GM12892 (cell line): ENCODE measurements at places on chromosomes 1 and 21.

DNA sequence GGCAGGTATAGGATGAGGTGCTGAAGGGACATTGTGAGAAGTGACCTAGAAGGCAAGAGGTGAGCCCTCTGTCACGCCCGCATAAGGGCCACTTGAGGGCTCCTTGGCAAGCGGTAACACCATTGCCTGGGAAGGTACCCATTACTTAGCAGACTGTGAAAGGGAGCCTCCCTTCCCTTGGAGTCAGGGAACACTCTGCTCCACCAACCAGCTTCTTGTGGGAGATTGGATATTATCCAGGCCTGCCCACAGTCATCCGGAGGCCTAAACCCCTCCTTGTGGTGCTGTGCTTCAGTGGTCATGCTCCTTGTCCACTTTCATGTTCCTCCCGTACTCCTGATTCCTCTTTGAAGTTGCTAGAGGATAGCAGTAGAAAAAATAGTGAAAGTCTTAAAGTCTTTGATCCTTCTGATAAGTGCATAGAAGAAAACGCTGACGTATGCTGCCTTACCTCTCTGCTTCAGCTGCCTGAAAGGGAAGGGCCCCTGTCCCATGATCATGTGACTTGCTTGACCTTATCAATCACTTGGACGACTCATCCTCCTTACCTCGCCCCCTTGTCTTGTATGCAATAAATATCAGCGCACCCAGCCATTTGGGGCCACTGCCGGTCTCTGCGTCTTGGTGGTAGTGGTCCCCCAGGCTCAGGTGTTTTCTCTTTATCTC, 16.0 kb downstream of the RBBP4 start:
- DNase-seq = no peak

GRCh38 chr1:205938682-205939081, 4.6 kb downstream of the SLC26A9 start:
- DNase-seq = no peak

DNA sequence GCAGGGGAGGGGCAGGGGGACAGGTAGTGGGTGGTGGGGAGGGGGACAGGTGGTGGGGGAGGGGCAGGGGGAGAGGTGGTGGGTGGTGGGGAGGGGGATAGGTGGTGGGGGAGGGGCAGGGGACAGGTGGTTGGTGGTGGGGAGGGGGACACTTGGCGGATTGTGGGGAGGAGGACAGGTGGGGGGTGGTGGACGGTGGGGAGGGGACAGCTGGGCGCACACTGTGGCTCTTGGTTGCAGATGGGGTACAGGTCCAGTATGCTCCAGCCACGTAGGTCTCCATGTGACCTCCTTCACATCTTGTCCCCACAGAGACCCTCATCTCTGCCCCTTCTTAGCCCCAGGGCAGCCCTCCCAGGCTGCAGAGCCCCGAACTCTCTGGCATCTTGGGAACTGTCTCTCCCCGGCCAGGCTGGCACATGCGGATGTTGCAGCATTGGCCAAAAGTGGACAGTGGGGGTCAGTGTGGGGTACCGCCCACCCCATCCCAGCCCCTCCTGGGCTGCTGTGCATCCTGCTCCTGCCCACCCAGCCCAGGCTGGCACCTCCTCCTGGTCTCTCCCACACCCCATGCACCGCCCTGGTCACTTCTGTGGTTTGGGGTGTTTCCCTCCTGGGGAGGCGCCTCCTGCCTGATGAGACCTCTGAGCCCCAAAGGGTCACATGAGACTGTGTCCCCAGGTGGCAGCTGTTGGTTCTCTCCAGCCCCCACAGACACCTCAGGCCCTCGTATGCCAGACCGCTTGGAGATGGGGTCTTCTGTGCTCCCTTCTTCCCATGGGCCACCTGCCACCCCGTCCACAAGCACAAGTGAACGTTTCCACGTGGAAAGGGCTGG, 7.6 kb upstream of the SLC19A1 start:
- peak; percentile 66 for DNase-seq

DNA sequence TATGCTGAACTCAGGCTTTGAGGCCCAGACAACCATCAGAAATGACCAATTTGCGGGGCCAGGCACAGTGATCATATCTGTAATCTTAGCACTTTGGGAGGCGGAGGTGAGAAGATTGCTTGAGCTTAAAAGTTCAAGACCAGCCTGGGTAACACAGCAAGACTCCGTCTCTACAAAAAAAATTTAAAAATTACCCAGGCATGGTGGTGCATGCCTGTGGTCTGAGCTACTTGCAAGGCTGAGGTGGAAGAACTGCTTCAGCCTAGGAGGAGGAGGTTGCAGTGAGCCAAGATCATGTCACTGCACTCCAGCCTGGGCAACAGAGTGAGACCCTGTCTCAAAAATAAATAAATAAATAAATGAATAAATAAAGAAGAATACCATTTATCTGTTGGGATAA, 156.5 kb downstream of the EIF4G3 start:
- DNase-seq = no peak

GRCh38 chr1:201506557-201507359, at the start of gene CSRP1:
TSS of gene CSRP1 (minus strand) at chr1:201507123. CDS start at chr1:201496303, 10,820 bp downstream.
- peak; percentile 94 for DNase-seq

- no peak for DNase-seq
Observed at GRCh38 chr1:46639547-46639946, 22.9 kb upstream of the MOB3C start.

- no peak for DNase-seq
Observed at GRCh38 chr1:88296642-88297041, 387.4 kb upstream of the PKN2 start.

DNA sequence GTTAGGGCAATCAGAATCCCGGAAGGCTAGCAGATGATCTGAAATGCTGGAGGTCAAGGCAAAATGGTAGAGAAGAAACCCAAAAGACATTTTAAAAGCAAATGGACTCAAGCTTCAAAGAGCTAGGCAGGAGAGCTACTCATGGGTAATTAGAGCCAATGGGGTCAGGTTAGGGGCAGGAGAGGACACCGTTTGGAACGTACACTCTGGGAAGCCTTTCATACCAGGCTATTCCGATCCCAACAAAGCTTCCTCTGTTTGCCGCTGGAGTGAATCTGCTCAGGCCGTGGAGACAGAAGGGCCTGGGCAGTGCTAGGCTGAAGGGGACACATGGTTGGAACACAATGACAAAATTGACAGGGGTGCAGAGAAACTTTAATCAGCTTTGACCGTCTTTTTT, 346.6 kb downstream of the RPS6KC1 start:
- DNase-seq = no peak

DNA sequence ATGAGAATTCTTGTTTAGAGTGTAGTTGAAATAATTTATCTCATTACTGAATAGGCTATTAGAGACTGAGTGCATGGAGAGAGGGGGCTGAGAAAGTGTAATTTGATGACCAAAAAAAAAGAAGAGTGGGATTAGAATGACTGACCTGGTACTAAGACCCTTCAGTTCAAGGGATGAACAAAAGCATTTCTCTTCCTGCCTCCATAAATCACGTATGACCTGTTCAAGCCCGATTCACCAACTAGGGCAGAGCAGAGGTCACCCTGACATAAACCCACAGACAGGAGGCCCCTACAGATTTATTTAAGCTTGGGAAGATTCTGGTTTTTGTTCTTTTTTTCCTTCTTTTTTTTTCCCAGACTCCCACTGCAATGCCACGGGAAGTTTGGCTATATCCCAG, 123.7 kb upstream of the COP1 start:
- no peak for DNase-seq

DNA sequence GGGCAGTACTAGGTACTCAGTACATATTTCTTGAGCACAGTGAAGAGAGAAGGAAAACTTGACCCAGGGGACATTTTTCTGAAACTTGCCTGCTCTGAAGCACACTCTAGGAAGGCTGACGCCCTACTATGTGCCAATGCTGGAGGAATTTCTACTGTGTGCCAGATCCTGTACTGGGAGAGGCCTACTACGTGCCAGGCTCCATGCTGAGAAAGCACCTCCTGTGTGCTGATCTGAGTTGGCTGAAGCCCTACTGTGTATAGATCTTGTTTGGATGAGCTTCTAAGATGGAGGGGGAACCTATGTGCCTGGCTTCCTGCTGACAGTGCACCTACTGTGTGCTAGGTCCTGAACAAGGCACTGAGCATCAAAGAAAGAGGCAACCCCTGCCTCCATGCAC, 86.2 kb downstream of the GRIK3 start:
- no peak for DNase-seq

DNA sequence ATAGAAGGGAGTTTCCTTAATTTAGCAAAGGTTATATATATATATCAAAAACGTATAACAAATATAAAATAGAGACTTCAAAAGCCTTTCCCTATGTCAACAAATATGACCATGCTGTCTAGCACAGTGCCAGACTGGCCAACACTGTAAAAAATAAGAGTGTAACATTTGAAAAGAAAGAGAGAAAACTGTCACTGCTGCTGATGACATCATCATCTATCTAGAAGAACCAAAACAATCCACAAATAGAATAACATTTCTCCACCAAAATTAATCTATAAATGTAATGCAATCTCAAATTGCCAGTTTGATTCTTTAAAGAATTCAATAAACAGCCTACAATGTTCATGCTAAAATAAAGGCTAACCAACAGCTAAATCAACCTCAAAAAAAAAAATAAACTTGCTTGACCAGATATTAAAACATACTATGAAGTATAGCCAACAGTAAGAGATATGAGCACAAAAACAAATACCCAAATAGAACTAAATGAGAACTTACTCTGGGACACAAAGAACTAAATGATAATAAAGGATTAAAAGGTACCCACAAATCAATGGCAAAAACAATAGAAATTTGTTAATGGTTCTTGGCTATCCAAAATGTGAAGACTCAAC, 50.2 kb downstream of the ENAH start:
- no peak for DNase-seq

DNA sequence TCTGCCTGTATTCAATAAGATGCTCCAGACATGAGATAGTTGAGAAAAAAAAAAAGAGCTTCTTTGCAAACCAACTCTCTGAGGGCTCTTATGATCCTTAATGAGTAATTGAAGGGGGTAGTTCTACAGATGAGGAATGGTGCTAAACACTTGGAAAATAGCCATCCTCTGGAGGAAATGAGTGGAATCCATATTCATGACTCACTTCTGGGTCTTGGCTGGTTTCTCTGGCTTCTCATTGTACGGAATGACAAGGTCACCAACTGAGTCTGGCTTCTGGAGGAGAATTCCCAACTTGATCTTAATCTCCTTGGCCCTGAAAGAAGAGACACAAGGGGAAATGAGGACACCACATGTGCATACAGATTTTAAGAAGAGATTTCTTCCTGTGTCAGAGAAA, 34.7 kb downstream of the RGS5 start:
- no peak for DNase-seq

- DNase-seq = no peak
Observed at GRCh38 chr21:19767546-19767945, 1230.7 kb upstream of the NCAM2 start.

GRCh38 chr1:98030483-98030882, 109.6 kb upstream of the DPYD start:
- no peak for DNase-seq

GRCh38 chr1:212366901-212367300, 47.8 kb downstream of the PACC1 start:
- no peak for DNase-seq

DNA sequence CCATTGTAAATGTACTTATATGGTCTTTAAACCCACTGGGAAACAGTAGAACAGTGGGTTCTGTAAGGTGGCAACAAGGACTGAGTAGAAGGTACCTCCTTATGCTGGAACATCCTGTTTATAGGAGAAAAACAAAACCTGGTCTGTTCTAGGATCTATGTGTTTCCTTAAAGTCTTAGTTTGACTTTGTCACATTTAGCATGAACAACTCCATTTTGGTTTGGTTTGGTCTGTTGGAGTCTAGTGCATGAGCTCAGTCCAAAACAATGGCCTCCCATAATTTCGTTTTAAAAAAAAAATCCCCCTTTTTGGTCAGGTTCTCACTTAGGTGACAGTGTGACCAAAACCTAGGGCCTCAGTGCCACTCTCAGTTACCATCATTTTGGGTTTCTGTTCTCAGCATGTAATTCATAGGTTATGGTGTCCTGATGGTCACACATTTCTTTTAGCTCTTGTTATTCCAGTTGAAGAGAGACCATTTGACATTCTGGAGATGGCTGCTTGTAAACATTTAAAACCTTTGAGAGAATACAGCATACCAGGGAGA, 66.4 kb upstream of the IL12RB2 start:
- DNase-seq = no peak

- DNase-seq = no peak
Observed at GRCh38 chr1:76933847-76934815, 66.9 kb downstream of the ST6GALNAC5 start.

DNA sequence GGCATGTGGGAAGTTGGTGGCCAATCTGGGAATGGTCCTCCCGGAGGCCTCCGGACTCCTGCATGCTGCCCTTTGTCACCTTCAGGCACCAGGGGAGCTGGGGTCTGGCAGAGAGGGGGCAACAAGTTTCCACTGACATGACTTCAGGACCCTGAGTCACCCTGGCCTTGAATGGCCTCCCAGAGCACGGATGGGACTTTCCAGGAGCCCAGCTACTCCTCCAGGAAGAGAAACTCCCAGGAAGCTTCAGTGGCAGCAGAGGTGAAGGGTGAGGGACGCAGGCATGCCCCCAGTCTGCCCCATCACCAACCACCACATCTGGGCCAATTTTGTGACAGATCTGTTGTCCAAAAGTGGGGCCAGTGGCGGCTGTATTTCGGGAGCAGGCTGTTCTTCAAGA, 55.9 kb upstream of the WASF2 start:
- DNase-seq = no peak

DNA sequence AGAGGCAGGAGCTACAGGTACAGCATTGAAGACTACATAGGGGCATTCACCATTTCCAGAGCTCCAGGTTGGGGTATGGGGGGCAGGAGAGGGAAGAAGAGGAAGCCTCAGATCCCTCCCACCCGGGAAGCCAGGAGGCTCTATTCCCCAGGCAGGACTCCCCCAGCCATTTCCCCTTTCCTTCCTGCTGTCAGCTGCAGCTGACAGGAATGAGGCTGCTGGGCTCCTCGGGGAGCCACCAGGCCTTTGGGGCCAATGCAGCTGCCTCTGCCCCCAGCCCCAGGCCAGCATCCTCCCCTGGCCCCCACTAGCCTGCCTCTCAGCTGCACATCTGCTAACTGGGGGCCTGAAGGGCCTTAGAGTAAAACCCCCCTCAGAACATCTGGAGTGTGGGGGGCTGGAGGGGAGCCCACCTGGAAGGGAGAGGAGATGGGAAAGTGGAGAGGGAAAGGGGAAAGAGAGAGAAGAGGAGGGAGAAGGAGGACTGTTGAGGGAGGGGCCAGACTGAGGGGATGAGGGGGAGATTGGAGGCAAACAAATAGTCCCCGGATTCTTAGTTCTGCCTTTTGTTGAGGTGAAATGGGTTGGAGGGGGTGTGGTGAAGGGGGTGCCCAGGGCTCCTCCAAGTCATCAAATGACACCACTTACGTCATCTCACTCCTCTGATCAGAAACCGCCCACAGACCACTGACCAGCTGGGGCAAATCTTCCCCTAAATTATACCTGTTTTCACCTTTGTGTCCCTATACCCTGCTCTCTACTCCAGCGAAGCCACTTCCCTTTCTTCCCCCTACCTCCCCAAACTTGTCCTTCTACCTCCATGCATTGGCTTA, 58.0 kb downstream of the LGR6 start:
- no peak for DNase-seq

DNA sequence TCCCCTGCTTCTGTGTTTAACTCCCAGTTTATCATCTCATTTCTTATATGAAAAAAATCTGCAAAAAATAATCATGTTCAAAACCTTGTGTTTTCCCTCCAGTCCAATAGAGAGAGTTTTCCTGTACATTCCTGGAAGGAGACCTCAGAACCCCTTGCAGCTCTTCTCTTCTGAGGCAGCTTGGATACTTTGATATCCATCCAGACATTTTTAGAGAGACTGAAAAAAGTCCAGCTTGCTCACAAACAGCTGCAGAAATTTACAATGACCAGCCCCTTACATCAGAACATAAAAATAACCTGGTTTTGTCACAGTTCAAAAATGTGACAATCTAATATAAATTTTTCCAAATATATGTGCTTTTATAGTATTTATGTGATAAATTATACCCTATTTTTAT, 73.3 kb upstream of the C1orf115 start:
- DNase-seq = no peak
